Stimulated activated CD8-positive, alpha-beta memory T cell treated with anti-CD3 and anti-CD28 coated beads, Interleukin-15, amount 100 ng/mL, for 24 hours (primary cell): ENCODE measurements at places on chromosomes 1 and 21.

GRCh38 chr1:12314333-12314903 lies 84.6 kb downstream of the VPS13D start:
- no peak for DNase-seq

- DNase-seq = no peak
Measured at GRCh38 chr1:157509546-157510232, 42.6 kb downstream of the FCRL5 start.

- DNase-seq = no peak
Measured at GRCh38 chr1:209603877-209604276, 20.4 kb downstream of the CAMK1G start.

- no peak for DNase-seq
Measured at GRCh38 chr21:22225299-22225698, 1227.1 kb downstream of the NCAM2 start.

DNA sequence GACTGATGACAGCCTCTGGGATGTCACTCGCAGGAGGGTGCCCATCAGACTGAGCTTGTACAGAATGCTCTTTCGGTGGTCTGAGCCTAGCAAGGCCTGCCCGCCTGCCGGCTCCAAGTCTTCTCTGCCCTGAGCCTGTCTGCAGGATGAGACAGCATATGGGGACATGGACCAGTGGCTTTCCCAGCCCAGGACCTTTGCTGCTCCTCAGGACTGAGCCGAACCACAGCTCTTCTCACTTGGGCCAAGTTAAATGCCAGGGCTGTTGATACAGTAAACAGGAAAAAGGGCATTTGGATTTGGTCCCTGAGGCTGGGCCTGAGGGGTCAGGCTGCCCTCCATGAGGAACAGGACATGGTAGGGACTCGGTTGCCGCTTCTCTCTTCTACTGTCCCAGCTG lies 64.3 kb upstream of the EPS8L3 start:
- DNase-seq = no peak

DNA sequence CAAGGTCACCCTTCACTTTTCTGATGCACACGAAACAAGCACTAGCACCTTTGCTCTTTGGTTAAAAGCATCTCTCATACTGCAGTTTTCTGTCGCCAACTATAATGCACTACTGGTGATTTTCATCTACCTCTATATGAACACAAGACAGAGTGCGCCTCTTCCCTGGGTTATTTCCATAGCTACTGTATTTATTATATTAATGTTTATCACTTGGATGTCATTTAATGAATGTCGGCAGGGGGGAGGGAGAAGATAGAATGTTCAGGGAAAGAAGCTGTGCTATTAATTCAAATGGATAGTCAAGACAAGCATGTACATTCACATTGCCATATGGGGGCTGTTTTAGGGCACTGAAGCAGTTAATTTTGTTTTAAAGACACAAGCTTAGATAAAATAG lies 174.1 kb upstream of the SAMSN1 start:
- no peak for DNase-seq

DNA sequence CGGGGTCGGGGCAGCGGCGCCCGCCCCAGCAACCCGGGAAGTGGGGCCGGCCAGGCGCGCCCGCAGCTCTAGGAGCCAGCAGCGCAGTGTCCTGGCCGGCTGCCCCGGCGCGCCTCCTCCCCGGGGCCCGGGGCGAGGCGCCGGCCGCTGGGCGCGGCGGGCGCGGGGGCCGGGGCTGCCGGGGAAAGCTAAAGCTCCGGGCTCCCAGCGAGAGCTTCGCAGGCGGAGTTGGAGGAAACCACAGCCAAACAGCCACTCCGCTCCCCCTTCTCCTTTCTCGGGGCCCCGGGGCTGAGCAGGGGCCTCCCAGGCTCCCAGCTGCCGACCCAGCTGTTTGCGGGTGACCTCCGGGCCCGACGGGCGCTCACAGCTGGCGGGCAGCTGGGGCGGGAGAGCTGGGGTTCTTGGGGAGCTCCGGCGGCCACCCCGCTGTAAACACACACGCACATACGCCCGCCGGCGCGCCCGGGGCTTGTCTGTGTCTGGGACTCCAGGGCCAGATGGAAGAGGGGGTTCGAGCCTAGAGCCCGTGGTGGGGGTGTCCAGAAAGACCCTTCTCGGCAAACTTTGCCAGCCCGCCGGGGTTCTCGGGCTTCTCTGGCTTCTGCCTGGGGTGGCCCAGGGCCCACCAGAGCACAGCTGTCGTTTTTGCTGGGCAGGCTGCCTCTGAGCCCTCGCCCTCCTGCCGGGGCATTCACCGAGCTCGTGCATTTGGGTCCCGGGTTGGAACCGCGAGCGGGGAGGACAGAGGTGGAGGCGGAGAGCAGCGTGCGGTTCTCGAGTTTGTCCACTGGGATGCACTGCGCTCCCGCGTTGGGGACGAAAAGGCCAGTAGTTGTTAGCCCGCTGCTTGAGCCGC lies 1.5 kb downstream of the AJAP1 start:
- DNase-seq = no peak

- no peak for DNase-seq
Measured at GRCh38 chr1:70536708-70537366, 125.8 kb downstream of the CTH start.

- DNase-seq = no peak
Measured at GRCh38 chr1:41243079-41243385, 926 bp upstream of the SCMH1 start.

DNA sequence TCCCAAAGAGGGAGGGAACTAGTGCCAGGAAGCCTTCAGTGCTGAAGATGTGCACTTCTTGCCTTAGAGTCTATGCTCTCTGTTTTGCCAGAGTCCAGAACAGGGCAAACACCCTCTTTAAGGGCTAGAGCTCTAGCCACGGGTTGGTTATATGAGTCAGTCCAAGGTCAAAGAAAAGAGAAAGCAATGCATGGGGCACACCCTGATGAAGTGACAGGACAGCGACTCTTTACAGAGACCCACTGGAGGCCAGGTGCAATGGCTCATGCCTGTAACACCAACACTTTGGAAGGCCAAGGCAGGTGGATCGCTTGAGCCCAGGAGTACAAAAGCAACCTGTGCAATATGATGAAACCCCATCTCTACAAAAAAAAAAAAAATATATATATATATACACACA lies 86.1 kb downstream of the TGFBR3 start:
- DNase-seq = no peak

GRCh38 chr21:35342440-35342839 lies 293.3 kb upstream of the RUNX1 start:
- DNase-seq = no peak

GRCh38 chr1:31694964-31695313 lies 8.9 kb downstream of the COL16A1 start:
- no peak for DNase-seq

DNA sequence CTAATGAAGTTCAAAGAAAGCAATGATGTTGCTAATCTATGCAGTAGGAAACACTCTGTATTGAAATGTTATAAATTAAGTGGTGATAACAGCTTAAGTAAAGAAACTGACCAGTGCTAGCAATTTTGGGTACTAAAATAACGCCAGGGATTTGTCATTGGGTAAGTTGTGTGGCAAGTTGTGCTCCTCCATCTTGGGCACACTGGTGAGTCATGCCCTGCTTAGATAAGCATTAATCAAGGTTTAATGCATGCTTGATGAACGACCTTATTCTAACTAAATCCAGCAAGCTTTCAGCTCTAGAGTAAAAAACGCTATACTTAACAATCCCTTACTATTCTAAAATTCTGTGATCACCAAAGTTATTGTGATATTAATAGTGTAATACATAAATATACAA lies 25.2 kb downstream of the VAMP4 start:
- DNase-seq = no peak

DNA sequence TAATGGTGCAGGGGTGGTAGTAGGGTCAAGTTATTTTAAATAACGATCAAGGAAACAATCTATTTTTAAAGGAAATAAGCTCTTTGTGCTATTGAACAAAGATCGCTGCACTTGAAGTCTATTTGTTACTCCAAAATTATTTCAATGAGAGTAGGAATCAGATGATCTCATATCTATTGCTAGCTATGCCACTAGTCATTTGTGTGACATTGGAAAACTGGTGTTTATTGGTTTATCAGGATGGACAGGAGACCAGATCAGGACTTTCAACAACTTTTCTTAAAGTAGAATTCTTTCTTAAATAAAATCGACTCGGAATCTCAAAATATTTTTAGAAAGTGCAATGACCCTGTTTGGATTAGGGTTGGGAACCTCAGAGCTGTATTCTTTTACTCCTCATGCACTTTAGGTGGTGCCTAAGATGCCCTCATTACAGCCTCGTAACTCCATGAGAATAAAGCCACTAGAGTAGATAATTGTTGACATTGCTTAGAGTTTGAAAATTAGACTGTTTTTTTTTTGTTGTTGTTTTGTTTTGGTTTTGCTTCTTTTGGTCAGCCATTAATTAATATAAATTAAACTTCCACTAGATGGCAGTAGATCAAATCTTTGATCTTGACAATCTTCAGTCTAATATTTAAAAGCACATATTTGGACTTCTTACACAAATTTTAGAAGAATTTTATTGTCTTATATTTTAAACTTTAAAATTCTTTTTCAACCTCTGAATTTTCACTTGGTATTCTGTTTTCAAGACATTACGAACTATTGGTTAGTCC lies 352.4 kb downstream of the USP25 start:
- DNase-seq = no peak

GRCh38 chr1:199410462-199410861 lies 617.0 kb upstream of the NR5A2 start:
- DNase-seq = no peak

GRCh38 chr1:154857022-154857421 lies 13.1 kb downstream of the KCNN3 start:
- DNase-seq = no peak

GRCh38 chr1:66349242-66349641 lies 184.7 kb upstream of the SGIP1 start:
- no peak for DNase-seq

- DNase-seq = no peak
Measured at GRCh38 chr1:39006726-39007645, 15.9 kb downstream of the AKIRIN1 start.

- DNase-seq = no peak
Measured at GRCh38 chr1:147052677-147053076, 114.6 kb downstream of the NBPF12 start.

DNA sequence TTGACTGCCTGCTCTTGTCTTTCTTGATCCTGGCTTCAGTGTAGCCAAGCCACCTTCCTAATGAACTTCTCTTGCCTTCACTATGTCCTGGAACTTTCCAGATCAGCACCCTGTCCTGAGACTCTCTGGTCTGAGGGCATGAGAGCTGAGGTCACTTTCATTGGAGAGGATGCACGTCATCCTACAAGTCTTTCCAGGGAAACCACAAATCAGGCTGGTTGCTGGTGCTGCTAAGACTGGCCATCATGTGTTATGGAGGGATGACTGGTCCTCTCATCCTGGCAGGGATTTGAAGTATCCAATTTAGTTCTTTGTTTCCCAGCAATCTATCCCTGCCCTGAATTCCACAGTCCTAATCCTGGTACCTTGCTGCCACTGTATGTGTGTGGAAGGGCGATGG lies 228.6 kb downstream of the GPATCH2 start:
- no peak for DNase-seq

GRCh38 chr1:236465959-236466303 lies 57.9 kb upstream of the LGALS8 start:
- DNase-seq = no peak

- DNase-seq = no peak
Measured at GRCh38 chr1:170856455-170856854, 78.9 kb upstream of the MROH9 start.

DNA sequence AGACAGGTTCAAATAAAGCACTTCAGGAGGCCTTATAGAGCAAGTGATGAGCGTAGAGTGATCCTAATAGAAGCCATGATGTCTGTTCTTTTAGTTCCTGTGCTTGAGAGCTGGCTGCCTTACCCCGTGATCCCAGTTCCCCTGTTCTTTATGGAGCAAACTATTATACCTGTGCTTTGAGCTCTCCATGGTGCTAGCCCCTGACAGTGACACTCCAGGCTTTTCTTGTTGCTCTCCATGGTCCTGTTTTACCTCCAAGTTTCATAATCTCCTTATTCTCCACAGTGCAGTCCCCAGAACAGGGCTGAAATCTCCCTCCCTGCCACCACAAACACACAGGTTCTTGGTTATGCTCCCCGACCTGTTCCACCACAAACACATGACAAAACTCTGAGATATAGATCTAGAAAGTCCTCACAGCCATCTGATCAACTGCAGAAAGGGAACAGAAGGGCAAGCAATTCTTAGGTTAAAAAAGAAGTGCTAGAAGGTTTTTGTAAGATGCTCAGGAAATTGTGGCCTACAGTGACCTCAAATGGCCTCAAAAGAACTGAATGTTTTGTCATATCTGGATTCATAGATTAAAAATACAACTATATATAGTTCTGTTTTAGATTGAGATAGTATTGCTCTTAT lies 6.0 kb downstream of the CADM3 start:
- DNase-seq = no peak

DNA sequence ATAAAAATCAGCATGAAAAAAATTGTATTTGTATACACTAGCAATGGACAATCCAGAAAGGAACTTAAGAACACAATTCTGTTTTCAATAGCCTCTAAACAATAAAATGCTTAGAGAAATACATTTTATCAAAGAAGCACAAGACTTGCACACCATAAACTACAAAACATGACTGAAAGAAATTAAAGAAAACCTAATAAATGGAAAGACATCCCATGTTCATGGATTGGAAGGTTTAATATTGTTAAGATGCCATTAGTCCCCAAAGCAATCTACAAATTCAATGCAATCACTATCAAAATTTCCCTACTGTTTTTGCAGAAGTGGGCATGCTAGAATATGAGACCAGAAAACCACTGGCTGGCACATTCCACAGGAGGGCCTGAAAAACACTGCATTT lies 49.4 kb downstream of the PRSS38 start:
- no peak for DNase-seq

GRCh38 chr1:78214334-78214733 lies 168.6 kb downstream of the GIPC2 start:
- no peak for DNase-seq

DNA sequence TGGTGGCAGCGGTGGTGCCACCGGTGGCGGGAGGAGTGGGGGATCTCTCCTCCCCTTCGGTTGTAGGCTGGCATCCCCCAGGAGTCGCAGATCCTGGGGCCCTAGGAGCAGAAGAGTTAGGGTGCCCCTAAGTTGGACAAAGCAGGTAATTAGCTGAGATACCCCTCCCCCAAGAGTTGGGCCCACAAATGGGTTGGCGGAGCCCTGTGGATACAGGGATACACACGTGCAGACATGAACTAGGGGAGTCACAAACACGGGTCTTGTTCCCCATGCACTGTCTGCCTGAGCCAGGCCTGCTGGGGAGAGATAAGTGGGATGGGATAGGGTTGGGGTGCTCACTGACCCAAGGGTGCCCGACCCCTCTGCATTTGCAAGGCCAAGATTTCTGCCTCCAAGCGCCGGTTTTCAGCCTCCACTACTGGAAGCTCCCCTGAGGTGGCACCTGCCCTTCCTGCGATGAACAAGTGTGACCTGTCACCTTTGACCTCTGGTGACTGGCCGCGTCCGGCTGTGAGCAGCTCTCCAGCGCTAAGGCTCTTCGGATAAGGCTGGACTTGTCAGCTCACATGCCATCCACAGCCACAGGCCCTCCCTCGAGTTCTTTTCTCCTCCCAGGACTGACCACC lies 1.8 kb downstream of the CCDC17 start:
- no peak for DNase-seq

DNA sequence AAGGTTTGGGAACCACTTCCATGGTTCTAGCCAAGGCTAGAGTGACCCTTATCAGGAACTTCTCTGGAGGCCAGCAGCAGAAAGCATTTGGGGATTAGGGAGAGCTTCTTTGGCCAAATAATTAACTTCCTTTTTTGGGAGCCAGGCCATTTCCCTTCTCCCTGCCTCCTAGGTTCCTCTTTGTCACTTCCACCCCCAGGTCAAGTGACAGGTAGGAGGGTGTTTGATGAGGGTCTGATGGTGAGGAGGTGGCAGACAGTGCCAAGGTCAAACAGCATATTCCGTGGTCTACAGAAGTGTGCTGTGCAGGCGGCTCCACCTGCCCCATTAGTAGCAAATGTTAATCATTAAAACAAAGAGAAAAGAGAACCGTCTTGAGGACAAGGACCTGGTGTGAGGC lies 1.9 kb upstream of the KCNA10 start:
- DNase-seq = no peak
